ENCODE measurements at places on chromosomes 13 and 19.
A peak's percentile ranks its signal among the peaks of the same experiment; 100 is the strongest.

DNA sequence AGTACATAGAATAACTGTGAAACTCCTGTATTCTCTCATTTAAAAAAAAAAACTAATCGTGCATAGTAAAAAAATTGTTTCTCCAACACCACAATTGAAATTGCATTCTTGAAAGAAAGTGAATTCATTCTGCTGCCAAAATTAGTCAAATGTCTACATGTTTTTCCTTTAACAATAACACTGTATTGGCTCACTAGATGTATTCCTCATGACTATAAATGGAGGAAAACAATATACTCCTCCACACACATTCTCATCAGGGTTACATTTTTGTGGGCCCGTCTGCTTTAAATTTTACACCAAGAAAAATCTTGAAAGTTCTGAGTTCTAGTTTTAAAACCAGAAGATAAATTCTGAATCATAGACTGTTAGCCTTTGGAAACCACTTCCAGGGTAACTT, 233.6 kb downstream of the KLF12 start:
- DNase-seq: no peak

DNA sequence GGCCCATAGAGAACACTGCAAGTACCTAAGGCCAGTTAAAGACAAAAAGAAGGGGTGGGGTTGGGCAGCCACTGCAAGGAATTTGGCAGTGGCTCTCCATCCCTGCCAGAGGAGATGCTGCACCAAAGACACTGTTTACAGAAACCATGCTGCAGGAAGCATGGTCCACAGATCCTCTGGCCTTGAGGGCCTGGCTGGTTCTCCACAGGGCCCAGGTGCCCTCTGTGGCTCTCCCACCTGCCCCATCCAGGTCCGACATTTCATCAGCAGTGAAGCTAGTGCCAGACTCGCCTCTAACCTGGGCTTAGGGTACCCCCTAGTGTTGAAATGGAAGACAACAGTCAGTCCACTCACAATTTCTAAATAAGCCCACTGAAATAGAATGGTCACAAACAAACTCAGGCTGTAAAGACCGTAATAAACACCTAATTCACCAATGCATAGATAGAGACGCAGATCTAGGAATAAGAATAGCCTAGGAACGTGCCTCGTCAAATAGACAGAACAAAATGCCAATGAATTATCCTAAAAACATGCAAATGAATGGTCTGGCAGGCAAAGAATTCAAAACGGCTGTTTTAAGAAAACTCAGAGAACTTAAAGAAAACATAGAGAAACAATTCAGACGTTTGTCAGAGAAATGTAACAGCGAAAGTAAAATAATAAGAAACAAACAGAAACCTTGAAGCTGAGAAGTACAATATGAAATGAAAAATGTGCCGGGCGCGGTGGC, 23.3 kb downstream of the LYPD4 start:
- peak; percentile 46 for DNase-seq

DNA sequence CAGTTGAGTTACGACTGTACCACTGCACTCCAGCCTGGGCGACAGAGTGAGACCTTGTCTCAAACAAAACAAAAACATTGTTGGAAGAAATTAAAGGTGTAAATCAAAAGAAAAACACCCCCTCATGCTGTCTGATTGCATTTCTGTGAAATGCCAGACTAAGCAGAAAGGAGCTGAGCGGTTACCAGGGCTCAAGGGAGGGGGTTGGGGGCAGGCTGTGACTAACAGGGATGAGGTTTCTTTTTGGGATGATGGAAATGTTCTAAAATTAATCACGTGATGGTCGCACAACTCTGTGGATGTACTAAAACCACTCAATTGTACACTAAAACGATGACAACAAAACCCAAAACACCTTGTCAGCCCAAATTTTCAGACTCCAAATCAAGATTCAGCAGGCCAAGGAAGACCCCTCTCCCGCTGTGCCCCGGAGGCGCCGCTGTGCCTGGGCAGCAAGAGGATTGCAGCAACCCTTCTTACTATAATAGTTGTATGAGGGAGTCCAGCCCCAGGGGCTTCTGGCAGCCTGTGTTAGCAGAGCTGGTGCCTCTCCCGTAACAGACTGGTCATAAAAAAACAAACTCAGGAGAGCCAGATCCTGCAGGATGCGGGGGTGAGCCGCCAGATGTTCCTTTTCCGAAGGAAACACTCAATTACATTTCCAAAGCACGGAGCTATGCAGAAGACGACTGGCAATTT, 20.9 kb downstream of the CAPS start:
- DNase-seq: no peak

GRCh38 chr13:106917024-106917571, 349.2 kb upstream of the ARGLU1 start:
- no peak for DNase-seq

DNA sequence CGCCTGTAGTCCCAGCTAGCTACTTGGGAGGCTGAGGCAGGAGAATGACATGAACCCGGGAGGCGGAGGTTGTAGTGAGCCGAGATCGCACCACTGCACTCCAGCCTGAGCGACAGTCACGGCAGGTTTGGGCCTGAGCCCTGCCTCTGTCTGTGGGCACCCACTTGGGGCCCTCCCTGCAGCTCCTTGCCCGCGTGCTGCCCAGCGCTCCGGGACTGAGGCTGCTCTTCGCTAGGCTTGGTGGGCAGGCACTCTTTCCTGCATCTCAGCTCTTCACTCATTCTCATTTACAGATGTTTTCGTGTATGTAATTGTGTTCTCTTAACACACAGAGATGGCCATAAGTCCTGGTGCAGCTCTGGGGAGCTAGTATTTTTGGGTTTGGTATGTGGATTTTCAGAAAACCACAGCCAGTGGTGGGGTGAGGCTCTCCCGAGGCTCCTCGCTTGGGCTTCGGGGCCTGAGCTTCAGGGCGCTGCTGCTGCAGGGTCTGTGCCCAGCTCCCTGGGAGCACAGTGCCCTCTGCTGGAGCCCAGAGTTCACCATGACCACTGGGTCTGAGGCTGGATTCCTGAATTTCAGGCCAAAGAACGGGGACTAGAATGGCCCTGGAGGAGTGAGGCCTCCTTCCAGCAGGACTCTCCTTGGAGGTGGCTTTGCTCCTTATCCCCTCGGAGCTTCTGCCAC, 15.2 kb downstream of the UPF1 start:
- peak; percentile 69 for DNase-seq

Measured in stimulated activated CD4-positive, alpha-beta T cell treated with anti-CD3 and anti-CD28 coated beads, Interleukin-4, amount 100 ng/mL, for 24 hours (primary cell).